Tibial nerve (tissue), 4 donors: ENCODE measurements at places on chromosomes 12 and 14.

- no peak for DNase-seq
Measured at GRCh38 chr12:96223411-96224218, 29.4 kb downstream of the ELK3 start.

DNA sequence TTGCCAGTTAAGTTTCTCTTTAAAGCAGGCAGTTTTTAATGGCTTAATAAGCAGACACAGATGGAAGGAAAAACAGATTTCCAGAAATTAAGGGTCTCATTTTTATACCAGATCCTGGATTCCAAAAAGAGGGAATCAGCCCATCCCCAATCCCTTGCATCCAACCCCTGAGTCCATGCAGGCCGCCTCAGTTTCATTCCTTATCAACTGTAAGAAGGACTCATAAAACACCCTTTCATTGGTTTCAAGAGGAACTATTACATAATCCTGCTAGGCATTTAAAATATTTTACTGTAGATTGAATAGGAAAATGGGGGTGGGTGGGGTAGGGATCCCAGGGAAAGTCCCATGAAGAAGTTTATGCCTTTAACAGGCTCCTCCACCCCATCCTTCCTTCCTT lies 9.4 kb downstream of the CCDC184 start:
- DNase-seq = no peak

GRCh38 chr14:71408362-71409030 lies 501.2 kb downstream of the PCNX1 start:
- DNase-seq = no peak

GRCh38 chr14:96192975-96193805 lies 11.4 kb upstream of the BDKRB2 start:
- no peak for DNase-seq

DNA sequence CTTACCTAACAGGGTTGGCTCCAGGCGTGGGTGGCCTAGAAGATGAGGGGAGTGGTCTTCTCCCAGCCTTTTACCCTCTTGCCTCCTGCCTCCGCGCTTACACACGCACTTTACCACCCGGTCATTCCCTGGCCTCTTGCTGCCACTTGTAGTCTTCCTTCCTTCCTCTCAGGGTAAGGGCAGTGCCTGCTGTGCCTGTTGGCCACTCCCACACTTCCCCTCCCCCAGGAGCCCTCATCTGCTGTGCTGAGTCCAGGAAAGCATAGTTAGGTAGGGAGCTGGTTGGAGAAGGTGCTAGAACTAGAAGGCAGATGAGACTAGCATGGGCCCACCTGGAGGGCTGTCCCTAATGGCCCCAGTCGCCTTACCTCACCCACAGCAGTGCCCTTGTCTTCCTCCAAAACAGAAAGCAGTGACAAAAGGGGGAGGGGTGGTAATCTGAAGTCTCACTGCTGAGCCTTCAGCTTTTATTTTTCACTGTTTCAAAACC lies 54.3 kb upstream of the SRSF5 start:
- peak; percentile 44 for DNase-seq

DNA sequence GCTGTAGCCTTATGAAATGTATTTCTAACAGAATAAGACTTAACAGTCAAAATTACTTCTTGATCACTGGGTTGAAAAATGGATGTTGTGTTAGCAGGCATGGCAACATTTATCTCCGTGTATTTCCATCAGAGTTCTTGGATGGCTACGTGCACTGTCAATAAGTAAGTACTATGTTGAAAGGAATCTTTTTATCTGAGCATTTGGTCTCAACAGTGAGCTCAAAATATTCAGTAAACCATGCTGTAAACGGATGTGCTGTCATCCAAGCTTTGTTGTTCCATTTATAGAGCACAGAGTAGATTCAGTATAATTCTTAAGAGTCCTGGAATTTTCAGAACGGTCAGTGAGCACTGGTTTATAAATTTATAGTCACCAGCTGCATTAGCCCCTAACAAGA lies 15.5 kb downstream of the SCAF11 start:
- no peak for DNase-seq

DNA sequence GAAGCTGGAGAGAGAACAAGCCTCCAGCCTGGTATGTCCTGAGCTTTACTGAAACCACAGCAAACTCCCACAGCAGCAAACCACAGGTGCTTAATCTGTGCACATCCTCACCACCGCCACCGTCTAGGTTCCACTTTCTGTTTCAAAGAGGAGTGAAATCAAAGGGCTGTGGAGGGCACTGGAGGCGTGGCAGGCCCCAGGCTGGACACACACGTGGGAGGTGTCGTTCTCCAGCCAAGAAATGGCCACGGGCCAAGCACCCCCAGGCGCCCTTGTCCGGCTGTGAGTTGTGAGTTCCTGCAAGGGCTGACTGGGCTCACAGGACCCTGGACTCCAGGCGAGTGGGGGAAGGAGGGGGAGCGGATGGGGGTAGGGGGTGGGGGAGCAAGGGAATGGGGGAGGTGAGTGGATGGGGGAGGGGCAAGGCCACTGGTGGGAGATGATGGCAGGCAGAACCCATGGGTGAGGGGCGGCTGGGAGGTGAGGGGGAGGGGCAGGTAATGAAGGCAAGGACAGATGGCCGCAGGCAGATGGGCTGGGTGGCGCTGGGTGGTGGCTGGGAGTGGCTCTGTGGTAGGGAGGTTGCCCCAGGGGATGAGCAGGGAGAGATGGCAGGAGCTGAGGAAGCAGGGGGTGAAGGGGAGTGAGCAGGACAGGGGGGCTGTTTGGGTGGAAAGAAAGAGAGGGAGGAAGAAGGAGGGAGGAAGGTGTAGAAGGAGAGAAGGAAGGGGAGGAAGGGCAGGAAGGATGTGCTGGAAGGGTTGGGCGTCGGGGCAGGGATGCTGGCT lies 86.7 kb downstream of the NCOR2 start:
- no peak for DNase-seq

GRCh38 chr14:78959674-78960264 lies 789.6 kb downstream of the NRXN3 start:
- peak; percentile 81 for DNase-seq

DNA sequence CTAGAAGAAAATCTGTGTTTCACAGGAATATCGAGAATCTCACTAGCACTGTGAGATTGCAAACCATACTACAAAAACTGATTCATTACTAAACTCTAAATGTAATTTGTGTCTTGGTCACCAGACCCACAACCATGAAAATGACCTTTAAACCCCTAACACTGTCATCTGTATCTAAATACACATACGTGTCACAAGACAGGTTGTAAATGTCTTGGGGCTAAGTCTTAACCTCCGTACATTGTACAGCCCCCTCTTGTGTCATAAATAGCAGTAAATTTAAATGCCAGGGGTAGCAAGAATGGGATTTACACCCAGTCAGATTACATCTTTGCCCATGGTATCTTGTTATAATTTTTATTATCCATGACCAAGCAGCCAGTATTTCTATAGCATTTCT lies 117.3 kb downstream of the GPR135 start:
- no peak for DNase-seq

DNA sequence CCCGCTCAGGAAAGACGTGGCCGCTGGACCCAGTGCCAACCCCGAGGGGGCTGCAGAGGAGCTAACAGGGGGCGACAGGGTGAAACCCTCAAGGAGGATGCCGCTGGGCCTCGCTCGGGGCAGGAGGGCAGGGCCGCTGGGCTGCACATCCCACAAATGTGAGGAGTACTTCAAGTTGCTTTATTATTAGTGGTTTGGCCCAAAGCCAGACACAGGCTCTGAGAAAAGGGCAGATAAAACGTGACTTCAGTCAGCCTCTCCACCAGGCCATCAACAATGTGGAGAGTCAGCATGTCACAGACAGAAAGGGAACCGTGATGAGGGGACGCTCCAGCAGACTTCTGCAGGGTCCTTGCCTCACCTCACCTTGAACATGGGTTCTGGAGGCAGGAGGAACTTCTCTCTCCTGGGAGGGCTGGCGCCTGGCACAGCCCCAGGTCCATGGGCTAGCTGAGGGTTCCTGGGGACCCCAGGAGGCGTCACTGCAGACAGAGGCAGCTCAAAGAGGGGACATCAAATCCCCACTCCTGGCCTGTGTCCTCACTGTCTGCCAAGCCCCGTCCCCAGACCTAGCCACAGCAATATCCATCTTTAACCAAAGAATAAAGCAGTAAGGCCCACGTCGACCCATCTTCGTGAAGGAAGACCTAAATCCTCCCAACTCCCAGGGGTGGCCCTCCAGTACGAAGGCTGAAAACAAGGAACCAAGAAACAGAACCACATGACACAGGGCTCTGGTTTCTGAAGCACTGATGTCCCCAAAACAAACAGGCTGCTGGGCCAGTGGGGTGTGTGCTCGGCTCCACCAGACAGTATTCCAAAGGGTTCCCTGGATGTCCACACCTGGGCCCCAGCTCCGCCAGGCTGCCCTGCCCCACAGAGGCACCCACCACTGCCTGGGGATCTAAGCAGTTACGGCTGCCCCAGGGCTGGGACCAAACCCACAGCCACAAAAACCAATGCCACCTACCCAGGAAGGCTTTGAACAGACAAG lies 35.1 kb downstream of the CCDC85C start:
- no peak for DNase-seq

GRCh38 chr14:54664961-54665360 lies 98.0 kb downstream of the SAMD4A start:
- DNase-seq = no peak
